ENCODE measurements at places on chromosomes 2 and 18.
A peak's percentile ranks its signal among the peaks of the same experiment; 100 is the strongest.

- DNase-seq, result no peak
These were observed 54.2 kb downstream of the SERTAD2 start for GRCh38 chr2:64599469-64599868.

- DNase-seq, result peak; percentile 73
These were observed 146.1 kb downstream of the HAUS1 start for GRCh38 chr18:46250084-46250811.

- peak; percentile 36 for DNase-seq
These were observed 6.9 kb upstream of the FLACC1 start for GRCh38 chr2:201363857-201364560.

- no peak for DNase-seq
These were observed 58.1 kb downstream of the PXDN start for GRCh38 chr2:1685957-1686783.

DNA sequence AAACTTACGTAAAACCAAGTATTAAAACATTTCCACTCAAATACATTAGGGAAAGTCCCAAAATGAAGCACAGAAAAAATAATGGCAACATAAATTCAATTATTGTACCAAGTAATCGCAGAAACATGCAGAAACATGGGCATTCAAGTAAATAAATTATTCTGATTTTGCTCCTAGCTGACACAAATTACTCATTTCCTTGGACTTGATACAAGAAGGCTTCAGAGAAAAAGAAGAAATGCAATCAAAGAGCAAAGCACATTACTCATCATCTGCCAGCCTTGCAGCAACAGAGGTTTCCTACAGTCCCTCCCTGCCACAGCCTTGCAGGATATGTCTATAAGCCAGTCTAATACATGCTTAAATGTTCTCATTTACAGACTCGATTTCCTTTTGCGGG, 439.8 kb upstream of the LYPD1 start:
- no peak for DNase-seq

DNA sequence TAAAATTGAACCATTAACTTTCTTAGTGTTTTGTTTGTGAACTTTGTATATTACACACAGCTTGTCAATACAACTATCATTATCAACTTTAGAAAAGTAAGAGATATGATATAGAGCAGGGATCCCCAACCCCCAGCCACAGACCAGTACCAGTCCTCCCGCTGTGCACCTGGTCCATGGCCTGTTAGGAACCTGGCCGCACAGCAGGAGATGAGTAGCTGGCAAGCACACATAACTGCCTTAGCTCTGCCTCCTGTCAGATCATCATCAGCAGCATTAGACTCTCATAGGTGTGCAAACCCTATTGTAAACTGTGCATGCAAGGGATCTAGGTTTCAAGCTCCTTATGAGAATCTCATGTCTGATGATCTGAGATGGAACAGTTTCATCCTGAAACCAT, 491.0 kb upstream of the NXPH2 start:
- DNase-seq, result no peak
